ENCODE measurements at places on chromosomes 6 and 20.

- DNase-seq = no peak
Observed at GRCh38 chr6:34795836-34796425, 4.0 kb downstream of the BLTP3A start.

DNA sequence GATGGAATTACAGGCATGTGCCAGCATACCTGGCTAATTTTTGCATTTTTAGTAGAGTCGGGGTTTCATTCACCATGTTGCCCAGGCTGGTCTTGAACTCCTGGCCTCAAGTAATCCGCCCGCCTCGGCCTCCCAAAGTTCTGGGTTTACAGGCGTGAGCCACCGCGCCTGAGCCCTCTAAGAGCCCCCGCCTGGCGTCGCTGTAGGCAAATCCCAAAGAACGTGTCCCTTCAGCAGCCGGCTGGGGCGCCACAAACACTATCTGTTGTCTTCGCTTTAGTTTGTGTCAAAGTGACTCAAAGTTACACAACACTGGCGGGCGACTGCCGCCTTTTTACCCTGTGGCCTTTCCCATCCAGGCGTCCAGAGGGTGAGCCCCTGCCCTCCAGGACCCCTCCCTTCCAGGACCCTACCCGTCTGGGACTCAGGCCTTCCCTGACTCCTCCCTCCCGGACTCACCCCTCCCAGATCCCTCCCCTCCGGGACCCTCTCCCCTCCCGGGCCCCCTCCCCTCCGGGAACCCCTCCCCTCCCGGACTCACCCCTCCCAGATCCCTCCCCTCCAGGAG lies 940 bp upstream of the ADRM1 start:
- peak; percentile 66 for DNase-seq

GRCh38 chr20:4069751-4070150 lies 54.4 kb upstream of the RNF24 start:
- DNase-seq = no peak

- DNase-seq = no peak
Observed at GRCh38 chr20:60116128-60116909, 158.1 kb downstream of the CDH26 start.

DNA sequence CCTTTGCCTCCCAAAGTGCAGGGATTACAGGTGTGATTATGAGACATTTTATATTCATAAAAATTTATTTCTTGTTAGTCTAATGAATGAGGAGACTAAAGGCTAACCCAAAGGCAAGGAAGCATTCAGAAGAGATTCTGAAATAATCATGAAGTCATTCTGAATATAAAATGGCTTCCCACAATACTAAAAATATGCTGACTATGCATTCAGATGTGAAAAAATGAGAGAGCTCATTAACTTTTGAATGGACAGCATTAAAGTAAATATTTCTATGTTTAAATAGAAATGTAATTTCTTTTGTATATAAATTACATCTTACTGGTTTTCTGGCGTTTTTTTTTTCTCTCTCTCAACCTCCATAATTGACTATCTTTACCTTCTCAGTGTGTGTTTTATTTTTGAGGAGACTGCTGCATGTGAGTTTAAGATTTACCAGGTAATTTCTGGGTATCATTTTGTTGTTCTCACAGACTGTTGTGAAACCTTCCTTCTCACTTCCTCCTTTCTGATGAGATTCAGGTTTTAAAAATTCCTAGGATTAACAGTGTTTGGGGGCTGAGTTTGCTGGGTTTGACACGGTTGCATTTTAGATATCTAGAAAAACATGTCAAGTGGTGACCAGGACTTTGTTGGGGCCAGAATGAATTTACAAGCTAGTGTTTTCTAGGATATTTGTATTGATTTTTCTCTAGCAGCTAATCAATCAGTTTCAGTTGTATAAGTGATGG lies 316.6 kb downstream of the CDKAL1 start:
- no peak for DNase-seq

- no peak for DNase-seq
Observed at GRCh38 chr6:166826264-166826663, 130.1 kb downstream of the RNASET2 start.

DNA sequence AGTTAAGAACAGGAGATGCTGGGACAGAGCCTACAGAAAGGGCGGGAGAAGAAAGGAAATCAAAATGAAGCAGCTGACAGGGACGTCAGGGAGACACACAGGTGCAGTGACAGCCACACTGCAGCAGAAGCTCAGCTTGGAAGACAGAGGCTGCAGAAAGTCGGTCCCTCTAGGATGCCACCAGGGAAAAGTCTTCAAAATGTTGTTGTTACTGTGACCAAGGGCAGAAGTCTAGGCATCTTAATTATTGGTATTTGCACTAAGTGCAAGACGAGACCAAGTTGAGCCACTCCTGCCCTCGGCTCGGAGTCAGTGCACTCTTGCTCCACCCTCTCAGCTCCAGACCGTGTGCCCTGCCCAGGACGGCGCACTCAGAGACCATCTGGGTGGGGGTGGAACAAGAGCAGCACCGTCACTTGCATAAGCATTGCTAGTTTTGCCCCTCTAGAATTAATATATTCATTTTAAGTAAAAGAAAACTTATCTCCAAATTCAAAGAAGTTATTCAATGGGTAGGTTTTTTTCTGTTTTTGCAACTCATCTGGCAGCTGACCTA lies 2.6 kb downstream of the PRR18 start:
- no peak for DNase-seq

GRCh38 chr6:30991891-30992290 lies 8.4 kb downstream of the MUC21 start:
- no peak for DNase-seq

Measured in stimulated activated CD4-positive, alpha-beta T cell treated with anti-CD3 and anti-CD28 coated beads, Interleukin-1b, Interleukin-23, amount 100 ng/mL, for 1 hour (primary cell).